ENCODE measurements at places on chromosomes 5 and 9.

- DNase-seq: no peak
Observed at GRCh38 chr5:148904440-148904839, 78.0 kb downstream of the ADRB2 start.

DNA sequence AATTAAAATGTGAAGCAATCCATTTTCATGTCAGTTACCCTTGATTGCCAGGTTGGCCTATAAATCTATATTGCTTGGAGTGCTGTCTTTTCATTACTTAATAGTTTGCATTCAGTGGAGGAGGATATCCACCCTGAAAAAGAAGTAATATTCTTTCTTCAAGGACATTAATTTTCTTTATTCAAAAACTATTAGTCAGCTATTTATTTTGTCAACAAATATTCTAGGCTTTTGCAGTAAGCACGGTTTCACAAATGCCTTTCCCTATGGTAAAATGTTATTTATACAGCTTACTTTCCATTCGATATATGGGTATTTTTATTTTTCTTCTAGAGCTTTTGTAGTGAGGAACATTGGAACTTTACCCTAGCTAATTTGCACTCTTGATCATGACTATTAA is 1176.9 kb upstream of the NUDT12 start:
- DNase-seq: no peak

GRCh38 chr9:120926397-120926928 is at the start of gene TRAF1:
TSS of gene TRAF1 (minus strand) at chr9:120926796. CDS start at chr9:120926075, 721 bp downstream.
- no peak for DNase-seq

DNA sequence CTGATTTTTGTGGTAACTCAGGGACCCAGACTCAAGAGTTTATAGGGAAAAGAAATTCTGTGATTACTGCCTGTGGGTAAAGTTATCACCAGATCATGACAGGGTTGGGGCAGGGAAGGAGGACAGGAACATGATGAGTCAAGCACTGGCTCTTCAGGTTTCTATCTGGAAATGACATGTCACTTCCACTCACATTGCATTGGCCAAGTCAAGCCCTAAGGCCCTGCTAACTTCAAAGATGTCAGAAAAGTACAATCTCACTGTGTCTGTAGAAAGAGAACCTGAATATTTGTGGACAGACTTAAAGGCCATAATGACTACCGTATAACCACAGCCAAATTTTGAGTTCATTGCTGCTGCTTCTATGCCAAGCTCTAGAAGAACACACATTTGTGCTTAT is 187.7 kb downstream of the TLE4 start:
- no peak for DNase-seq

- DNase-seq: no peak
Observed at GRCh38 chr5:141529002-141529401, 40.1 kb downstream of the PCDHGC5 start.

GRCh38 chr5:134738963-134739661 is 764 bp downstream of the CAMLG start:
- peak; percentile 55 for DNase-seq

DNA sequence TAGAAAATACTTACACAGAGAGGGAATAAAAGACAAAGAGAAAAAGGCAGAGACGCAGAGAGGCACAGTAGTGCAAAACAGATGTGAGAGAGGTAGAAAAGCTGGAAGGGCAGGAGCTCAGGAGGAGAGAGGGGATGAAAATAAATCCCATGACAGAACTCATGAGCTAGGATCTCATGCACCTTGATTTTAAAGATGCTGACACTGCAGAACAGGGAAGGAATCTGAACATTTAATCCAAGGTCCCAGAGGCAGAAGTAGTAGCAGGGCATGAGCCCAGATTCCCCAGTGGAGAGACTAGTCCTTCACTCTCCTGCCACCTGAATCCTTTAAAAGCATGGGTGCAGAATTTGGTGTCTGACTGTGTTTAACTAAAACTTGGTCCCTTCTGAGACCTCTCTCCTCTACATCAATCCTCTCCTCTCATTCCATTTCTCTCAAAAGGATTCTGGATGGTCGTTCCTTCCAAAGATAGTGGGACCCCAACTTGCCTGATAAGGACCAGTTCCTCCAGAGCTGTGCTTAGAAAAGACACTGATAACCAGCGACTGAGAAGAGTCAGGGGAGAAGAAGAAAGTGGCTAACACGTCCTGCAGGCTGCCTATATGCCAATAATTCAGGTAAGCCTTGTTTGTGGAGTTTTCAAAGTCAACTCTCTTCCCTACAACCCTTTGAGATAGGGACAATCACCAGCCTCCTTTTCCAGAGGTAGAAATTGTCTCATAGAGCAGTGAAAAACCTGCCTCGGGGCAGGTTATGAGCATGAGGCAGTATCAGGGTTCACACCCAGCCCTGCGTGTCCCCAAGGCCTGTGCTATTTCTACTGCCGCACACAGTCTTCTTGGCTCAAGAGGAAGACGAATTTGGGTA is 203.2 kb upstream of the TRIM32 start:
- DNase-seq: no peak

DNA sequence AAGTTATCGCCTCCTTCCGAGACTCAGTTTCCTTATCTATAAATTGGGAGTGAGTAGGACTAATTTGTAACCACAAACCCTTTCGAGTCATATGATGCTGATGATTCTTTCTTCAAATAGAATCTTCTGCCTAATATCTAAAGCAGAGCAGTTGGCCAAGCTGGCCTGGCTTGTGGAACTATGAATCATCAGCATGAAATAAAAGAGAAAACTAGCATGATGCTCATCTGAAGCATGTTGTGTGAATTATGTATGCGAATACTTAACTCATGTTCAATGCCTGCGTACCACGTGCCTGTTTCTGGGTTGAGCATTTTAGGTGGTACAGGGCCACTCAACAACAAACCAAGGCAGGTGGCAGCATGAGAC is 15.0 kb upstream of the ORM1 start:
- no peak for DNase-seq

GRCh38 chr9:88236511-88237478 is 98.5 kb upstream of the SPATA31C2 start:
- no peak for DNase-seq

DNA sequence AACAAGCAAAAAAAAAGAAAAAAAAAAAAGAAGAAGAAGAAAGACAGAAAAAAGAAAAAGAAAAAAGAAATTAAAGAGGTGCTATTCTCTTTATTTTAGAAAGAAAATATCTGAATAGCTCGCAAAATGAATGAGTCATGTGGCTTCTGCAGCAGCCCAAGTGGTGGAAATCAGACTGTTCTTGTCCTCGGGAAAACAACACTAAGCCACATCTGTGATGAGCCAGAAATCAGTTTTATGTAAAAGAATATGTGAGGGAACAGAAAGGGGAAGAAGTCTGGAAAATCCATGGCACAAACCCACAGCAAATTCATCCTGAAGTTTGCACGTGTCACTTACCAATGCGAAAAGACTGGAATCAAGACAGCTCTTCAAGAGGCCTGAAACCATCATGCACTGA is 118.7 kb upstream of the GAS1 start:
- no peak for DNase-seq

DNA sequence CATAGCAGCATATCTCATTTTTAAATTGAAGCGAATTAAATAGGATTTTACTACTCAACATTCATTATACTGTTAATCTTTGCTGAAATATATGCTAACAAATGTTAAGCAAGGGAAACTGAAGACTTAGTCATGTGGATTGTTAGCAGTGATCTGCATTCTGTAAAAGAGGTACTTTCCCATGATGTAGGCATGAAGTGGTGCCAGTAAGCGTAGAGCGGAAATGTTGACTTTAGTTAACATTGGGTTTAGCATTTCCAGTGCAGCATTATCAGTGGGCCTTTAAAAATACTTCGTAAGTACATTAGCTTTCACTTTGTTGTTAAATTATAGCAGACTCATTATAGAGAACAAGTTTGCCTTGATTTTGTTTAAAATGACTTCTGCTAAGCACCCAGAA is 130.3 kb downstream of the CDC42SE2 start:
- no peak for DNase-seq

DNA sequence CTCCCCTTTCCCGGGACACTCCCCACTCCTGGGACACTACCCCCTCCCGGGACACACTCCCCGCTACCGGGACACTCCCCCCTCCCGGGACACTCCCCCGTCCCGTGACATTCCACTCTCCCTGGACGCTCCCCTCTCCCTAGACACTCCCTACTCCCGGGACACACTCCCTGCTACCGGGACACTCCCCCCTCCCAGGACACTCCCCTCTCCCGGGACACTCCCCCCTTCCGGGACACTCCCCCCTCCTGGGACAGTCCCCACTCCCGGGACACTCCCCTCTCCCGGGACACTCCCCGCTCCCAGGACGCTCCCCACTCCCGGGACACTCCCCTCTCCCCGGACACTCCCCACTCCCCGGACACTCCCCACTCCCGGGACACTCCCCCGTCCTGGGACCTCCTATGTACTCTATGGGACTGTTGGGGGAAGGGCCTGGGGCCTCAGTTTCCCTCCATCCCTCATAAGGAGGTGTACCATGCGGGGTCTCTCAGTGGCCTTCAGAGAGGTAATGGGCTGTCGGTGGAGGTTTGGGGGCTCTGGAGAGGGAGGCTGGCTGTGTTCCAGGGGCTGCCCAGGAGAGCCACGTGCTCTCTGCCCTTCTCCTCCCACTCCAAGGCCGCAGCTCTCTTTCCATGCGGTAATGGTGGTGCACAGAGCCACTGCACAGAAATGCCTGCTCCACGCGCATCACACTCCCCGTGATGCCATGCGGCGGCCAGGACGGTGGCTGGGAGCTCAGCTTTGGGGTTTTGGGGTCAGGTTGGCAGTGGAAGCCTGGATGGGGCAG is 96.2 kb downstream of the RXRA start:
- no peak for DNase-seq

GRCh38 chr5:172164769-172165212 is 23.2 kb downstream of the STK10 start:
- DNase-seq: no peak

GRCh38 chr5:180352116-180353047 is 754 bp downstream of the GFPT2 start:
- DNase-seq: no peak

DNA sequence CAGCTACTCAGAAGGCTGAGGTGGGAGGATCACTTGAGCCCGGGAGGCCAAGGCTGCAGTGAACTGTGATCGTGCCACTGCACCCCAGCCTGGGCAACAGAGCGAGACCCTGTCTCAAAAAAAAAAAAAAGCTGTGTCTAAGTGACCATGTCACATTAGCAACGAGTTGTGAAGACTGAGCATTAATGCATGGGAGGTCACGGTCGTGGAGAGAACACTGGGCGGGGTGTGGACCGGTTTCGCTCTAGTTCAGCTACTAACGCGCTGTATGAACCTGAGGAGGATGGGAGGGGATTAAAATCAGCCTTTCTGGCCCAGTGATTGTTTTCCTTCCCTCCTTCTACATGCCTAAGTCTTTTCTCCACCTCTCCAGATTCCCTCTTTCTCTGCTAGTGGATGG is 56.7 kb upstream of the CARTPT start:
- DNase-seq: no peak

DNA sequence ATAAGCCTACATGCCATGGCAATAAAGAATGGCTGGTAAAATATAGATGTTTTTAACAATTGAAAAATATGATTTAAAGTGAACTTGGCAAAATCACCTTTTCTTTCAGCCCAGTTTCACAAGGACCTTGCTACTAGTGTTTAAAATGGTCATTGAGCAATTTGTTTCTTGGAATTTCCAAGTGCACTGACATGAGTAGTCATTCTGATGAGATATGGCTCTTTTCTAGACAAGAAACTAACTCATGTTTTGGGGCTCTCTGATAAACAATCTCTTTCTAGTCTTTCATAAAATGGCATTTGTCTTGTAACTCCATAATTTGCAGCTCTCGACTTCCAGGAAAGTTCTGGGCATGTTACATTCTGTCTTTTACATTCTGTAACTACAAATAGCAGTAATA is 176.8 kb downstream of the NR2F1-AS1 start:
- no peak for DNase-seq

- no peak for DNase-seq
Observed at GRCh38 chr9:115615000-115615401, 497.0 kb upstream of the TNC start.

DNA sequence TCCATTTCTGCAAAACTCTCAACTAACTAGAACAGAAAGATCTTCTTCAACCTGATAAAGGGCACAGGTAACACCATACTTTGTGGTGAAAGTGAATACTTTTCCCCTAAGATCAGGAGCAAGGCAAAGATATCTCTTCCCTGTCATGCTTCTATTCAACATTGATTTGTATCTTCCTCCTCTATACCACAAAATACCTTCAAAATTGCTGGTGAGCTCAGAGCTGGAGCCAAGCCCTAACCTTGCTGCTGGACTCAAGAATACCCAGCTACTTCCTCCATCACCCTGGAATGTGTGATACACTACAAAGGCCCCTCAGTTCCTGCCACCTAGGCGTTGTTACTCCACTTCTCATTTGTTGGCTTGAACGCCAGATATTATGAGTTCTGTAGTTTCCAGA is 499.0 kb downstream of the ACTL7B start:
- DNase-seq: no peak

- no peak for DNase-seq
Observed at GRCh38 chr9:125472926-125473701, 211.5 kb downstream of the GAPVD1 start.

GRCh38 chr5:501105-501830 is 23.0 kb downstream of the SLC9A3 start:
- no peak for DNase-seq

DNA sequence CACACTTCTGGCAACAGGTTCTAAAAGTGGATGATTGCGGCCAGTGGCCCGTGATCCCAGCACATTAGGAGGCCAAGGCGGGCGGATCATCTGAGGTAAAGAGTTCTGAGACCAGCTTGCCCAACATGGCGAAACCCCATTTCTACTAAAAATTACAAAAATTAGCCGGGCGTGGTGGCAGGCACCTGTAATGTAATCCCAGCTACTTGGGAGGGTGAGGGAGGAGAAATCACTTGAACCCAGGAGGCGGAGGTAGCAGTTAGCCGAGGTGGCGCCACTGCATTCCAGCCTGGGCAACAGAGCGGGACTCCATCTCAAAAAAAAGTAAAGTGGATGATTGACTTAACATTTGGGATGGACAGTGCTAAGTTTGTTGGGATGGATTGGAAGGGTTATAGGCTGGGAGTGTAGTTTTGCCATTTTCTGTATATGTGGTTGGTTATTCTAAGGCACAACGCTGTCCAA is 3.4 kb downstream of the MATR3 start:
- no peak for DNase-seq

All from HCT116 (cell line).